ENCODE measurements at places on chromosomes 3 and 15.

DNA sequence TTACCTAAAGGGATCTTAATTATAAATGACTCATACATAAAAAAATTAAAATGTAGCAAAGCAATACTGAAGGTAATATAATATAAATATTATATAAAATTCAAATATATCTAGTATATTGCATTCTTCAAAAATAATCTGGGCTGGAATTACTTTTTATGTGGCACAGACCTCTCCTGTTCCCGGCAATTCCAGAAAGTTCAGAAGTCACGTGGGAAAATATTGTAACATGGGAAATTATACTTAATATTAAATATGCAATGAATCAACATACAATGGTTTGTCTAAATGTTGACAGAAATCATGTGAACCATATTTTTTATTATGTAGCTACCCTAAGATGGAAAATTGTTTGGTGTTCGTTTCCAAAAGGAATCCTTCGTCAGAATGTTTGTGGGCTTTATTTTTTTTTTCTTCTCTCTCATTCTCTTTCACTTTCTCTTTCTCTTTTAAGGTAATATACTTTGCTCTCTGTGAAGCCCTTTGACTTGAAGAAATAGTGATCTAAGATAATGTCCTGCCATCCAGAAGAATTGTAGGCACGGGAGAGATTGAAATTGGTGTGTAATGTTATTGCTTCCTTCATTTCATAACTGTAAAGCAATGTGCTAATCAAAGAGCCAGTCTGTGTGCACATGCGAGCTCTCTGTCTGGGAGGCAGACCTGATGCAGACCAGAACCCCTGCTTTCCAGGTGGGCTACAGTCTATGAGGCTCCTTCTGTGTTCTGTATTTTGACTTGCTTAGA, 559.4 kb downstream of the NR2F2 start:
- peak; percentile 31 for DNase-seq

DNA sequence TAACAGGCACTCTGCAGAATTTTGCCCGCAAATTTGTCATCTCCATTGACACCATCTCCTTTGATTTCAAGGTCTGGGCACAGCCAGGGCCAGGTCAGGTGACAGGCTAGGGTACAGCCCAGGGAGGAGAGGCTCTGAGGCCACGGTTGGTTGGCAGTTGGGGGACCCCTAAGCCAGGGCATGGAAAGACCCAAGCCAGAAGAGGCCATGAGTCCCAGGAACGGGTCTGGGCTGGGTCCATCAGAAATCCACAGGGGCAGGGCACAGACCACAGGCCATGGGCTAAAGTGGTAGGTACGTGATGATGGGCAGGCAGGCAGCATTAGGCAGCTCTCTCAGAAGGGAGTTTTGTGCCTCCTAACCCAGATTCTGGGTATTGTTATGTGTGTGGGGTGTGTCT, 45.8 kb downstream of the SEMA3G start:
- no peak for DNase-seq

DNA sequence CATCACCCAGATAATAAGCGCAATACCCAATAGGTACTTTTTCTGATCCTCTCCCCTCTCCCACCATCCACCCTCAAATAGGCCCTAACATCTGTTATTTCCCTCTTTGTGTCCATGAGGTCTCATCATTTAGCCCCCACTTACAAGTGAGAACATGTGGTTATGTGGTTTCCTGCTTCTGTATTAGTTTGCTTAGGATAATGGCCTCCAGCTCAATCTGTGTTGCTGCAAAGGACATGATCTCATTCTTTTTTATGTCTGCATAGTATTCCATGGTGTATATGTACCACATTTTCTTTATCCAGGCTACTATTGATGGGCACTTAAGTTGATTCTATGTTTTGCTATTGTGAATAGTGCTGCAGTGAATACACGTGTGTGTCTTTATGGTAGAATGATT, 165.4 kb downstream of the MBNL1 start:
- no peak for DNase-seq

DNA sequence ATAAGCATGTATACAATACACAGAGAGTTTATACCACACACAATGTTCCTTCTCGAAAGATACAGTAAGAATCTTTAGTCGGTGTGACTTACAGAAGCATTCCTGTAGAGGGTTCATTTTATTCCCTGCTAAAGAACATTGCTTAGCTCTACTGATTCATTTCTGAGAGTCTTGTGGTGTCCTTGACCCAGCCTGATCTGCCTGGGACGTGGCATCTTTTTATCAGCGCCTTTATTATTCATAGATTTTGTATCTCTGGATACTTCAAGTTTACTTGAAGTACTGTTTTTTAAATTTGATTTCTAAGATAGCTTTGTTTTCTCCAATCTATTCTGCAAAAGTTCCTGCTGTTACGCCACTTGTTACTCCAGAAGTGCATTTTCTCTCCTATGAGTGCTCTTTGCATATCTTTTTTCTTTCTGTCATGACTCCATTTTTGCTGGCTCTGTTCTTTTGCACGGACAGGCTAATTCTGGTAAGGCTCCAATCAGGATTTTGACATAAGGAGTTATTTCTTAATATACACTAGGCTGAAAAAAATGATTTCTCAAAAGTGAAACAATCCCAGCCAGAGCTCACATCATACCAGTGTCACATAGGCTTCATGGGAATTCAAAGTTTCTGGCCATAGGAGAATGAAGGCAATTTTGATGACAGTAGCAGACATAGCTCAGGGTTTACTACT, 114.5 kb upstream of the TNIK start:
- no peak for DNase-seq

DNA sequence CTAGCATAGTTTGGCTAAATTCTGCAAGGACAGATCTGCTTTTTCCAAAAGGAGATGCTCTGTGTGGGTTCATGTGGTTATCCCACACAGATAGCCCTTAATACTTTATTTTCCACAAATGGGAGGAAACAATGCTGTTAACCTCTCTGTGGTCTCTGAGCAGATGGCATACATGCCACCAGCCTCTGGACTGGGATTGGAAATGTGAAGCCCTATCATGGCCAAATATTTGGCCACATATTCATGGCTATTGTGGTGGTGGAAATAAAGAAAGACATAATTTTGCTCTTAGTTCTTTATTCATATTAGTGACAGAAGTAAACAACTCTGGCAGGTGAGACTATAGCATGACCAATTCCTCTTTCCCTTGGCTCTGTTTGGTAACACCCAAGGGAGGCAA, 726.2 kb downstream of the ROBO1 start:
- no peak for DNase-seq

DNA sequence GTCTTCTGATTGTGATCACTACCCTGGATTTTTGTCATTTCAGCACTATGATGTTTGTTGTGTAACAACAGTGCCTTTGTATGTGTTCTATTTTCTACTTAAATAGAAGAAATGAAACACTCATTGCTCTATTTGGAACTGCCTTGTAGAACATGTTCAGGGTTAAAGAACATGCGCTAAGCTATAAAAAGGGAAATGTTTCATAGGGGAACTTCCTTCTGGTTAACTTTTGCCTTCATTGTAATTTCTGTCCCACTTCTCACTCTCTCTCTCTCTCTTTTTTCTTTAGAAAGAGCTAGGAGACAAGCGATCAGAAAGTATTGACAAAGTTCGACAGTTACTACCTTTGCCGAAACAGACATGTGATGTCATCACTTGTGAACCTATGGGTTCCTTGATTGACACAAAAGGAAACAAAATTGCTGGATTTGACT, at the start of gene P2RY12:
P2RY12 (minus strand) TSS at position 13 of the 434 bp plus-strand sequence. CDS start 45,908 bp downstream, outside the sequence.
- DNase-seq, result no peak

All from kidney tubule cell (primary cell).